Mucosa of descending colon (tissue), 3 donors: ENCODE measurements at places on chromosomes 2 and 18. TPM values are rescaled to one million over a fixed set of nuclear protein-coding genes. Genes with fewer than 3 reads are reported as not detected.
A peak's percentile ranks its signal among the peaks of the same experiment; 100 is the strongest.

The SLC23A3 gene
- 7.6 TPM for total RNA-seq

The TRABD2A gene
- total RNA-seq, result 132 TPM

The MDH1B gene
- 0.60 TPM for total RNA-seq

The SPP2 gene
- not detected for total RNA-seq

The ANKRD36 gene
- 17.1 TPM for total RNA-seq

DNA sequence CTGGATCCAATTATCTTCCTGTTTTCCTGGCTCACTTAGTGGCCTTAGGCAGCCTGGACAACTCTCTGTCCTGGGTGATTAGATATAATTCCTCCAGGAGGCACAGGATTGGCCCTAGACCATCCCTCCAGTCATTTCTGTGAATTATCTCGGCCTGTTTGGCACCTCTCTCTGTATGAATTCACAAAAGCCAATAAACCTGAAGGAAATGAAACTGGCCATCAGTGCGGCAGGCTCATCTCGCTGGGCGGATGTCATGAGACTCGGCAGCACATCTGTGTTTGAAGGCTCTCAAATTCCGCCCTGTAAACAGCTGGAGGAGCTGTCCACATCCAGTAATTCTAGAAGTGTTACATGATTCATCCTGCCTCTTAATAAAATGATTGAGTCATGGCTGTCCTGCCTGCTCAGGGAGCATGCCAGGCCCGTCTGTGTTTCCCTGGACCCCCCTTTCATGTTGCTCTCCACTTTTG, 38.6 kb downstream of the ACOXL start:
- DNase-seq, result peak; percentile 25

DNA sequence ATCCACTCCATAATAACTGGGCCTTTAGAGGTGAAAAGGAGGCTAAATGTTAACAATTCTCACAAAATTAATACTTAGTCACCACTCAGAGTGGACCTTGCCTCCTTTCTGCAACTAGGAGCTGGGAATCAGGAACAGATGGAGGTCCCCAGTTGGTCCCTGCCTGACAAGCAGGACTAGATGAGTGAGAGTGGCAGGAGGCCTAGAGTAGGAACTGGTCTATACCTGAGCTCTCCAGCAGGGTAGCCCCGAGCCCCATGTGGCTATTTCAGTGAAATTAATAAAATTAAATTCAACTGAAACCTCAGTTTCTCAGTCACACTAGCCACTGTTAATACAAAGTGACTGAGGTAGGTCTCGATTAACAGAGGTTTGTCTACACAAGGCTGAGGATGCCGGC, 150.5 kb downstream of the MYO5B start:
- DNase-seq, result no peak

DNA sequence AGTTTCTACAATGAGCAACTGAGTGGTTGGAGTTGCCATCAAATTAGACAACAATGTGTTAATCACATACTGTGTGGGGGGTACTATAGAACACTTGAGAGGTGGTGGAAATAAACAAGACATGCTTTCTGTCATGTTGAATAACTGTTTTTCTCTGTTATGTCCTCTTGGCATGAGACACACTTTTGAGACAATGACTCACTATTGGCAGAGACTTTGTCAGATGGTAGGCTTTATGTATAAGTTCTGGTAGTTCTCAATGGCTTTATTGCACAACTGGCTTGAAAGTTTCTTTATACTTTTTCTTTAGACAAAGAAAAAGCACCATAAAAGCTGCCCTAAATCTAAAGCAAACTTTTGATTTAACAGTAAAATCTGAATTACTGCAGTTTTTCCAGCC, 578.7 kb downstream of the ADCYAP1 start:
- DNase-seq, result no peak

GRCh38 chr2:71547616-71548285, 94.4 kb downstream of the DYSF start:
- DNase-seq, result peak; percentile 9
